ENCODE measurements at places on chromosomes 6 and 20.
A peak's percentile ranks its signal among the peaks of the same experiment; 100 is the strongest.

DNA sequence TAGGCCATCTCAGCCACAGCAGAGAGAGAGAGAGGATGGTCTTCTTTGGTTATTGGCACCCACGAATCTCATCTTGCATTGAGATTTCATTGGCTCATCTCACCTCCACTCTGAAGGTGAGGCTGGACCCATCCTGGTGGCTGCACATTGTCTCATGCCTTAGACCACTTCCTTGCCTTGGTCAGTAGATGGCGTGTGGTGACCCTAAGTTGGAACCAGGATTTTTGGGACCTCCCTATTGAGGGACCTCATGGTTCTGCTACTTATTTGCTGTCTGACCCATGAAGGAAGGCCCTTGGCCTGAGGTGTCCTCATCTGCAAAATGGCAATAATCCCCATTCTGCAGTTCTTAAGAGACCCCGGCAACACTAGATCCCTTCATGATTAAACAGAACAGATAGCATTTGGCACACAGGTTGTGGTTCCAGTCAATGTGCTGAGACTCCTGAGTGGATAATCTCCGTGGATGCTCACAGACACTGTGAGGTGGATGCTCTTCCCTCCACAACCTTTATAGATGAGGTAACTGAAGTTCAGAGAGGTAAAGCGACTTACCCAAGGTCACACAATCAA lies 21.5 kb upstream of the AAR2 start:
- no peak for DNase-seq

GRCh38 chr6:10720265-10720959 lies 2.5 kb upstream of the TMEM14C start:
- peak; percentile 74 for DNase-seq

- no peak for DNase-seq
Measured at GRCh38 chr6:84777888-84778287, 13.5 kb upstream of the TBX18 start.

DNA sequence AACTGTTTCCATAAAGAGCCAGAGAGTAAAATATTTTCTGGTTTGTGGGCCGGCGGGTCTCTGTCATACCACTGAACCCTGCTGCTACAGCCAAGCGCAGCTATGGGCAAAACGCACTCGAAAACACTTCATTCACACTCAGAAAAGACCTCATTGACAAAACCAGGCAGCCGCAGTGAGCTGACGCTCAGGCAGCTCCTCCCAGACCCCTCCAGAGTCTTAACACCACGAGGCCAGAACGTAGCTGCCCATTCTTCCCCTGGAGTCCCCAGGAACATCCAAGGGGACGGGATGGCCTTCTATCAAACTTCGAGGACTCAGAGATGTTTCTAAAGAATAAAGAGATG lies 35.6 kb upstream of the ZBP1 start:
- no peak for DNase-seq

GRCh38 chr6:105781248-105781647 lies 304.9 kb upstream of the PRDM1 start:
- DNase-seq = no peak

DNA sequence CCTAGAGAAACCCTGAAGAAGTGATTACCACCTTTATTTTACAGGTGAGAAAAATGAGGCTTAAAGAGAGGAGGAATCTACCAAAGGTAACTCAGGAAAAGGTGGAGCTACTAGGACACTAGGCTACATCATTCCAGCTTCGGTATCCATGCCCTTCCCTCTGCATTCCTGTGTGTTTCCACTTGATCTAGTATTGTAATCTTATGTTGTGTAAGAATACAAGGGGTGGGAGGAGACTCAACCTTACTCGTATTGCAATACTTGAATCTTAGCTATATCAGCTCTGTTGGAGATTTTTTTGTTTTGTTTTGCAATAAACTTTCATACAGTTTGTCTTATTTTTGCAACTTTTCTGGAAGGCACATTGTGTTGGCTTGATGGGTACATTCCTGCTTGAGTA lies 742.4 kb downstream of the PTPRT start:
- DNase-seq = no peak

DNA sequence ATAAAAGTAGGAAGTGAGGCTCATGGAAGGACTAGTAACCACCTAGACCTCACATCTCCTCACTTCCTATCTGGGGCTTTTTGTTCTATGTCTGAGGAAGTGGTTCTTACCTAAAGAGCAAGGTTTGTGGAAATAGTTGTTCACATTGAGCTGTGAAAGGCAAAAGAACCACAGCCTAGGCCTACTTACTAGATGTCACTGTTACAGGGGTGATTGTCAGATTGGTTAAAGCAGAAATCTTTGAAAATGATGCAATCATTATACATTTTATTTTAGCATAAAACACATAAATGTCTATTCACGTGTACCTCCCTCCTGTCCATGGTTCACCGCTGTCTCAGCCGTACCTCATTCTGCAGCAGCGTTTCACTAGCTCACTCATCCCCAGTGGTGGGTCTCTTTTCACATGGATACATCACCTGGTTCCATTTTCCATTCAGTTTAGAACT lies 268.8 kb downstream of the TMEM242 start:
- DNase-seq = no peak

GRCh38 chr6:116568821-116569755 lies 2.2 kb upstream of the RWDD1 start:
- DNase-seq = no peak

DNA sequence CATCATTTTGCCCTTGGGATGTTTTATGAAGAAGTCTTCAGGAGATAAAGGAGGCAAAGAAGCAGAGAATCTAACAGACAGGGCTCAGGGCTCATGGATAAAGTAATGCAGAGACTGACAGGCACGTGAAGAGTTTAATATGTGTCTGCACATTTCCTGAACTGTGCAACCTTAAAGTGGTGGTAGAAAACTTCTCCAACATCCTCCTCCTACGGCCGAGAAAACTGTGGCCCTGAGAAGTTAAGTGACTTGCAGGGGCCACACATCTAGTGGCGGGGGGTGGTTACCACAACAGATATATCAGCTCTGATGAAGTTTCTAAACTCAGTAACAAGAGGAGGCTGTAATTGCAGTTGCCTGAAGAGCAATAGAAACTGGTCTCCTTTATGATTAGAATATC lies 61.0 kb downstream of the SOBP start:
- no peak for DNase-seq

GRCh38 chr6:148291876-148292275 lies 50.8 kb upstream of the SASH1 start:
- DNase-seq = no peak

DNA sequence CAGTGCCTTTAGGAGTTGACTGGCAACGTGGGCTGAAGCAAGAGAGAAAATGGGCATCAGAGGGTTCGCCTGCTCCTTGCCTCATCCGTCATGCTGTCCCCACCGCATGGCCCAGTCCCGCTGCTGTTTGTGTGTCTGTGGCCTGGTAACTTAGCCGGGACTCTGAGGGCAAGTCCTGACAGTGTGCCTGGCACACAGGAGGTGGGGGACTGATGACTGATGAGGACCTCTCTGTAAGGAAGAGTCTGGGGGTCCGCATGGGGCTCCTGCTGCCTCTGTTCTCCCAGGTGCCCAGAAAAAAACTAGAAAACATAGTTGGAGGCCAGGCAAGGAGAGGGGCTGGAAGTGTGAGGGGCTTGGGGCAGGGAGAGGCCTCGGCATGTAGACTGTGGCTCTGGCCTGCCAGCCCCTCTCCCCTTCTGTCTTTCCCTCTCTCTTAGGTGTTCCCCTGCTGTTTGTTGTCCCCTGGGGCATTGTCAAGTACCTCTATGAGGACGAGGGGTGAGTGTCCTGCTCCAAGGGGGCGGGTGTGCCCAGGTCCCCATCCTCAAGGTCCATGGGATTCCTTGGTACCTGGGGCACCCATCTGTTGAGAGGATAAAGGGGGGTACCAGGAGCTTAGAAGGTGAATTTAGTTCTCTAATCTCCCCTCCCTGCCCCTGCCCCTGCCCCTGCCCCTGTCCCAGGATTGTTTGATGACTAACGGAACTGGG lies 29.5 kb downstream of the GLP1R start:
- DNase-seq = no peak

GRCh38 chr20:50023116-50023805 lies 40.5 kb downstream of the SNAI1 start:
- no peak for DNase-seq

GRCh38 chr6:154347981-154348380 lies 8.6 kb downstream of the IPCEF1 start:
- DNase-seq = no peak

GRCh38 chr20:49319208-49319809 lies 41.5 kb upstream of the ZNFX1 start:
- DNase-seq = no peak

GRCh38 chr20:54026295-54027064 lies 43.9 kb downstream of the BCAS1 start:
- DNase-seq = no peak

DNA sequence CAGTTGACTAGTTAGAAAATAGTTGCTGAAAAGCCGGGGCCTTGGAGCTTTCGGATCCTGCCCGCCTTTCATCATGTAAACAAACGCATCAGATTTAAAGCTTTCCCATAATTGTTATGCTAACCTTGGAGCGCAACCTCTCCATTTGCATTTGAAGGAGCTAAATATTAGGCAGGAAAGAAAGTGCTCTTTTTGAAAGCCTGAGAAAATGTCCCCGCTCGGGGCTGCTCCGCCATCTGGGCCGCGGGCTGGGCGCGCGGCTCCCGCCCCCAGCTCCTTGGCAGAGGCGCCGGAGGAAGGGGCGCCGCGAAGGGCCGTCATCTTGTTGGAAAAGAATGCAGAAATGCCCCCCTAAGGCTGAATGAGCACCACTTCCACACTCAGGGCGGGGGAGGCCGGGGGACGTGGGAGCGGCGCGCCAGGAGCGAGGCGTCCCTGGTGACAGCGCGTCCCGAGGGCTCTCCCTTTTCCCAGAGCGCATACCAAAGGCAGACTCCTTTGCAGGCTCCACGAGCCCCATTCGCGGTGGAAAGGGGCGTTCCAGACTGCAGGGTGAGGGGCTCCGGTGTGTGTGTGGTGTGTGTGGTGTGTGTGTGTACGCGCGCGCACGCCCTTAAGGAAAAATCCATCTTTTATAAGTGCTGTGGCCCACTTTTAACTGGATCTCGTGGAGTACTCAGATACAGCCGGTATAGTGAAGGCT lies 145.6 kb upstream of the ID4 start:
- DNase-seq = peak; percentile 44

DNA sequence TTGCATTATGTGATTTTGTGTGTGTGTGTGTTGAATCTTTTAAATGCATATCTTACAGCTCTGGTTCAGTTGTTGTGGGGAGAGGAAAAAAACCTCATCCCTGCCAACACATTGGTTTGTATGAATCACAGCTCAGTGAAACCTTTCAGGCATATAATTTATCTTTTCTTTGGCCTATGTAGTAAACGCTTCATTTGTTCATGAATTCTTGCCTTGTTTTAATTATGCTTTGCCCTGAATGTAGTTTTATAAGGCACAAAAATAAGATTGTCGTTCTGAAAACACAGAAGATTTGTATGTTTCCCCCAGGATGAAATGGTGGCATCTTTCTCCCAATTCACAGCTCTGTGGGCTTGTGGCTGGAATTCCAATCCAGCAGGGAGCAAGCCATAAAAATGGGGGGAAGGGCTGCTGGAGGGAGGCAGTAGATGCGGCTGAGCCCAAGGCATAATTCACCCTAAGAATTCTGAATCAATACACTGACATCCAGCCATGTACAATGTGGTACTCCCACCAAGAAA lies 45.1 kb downstream of the BCAS1 start:
- no peak for DNase-seq

DNA sequence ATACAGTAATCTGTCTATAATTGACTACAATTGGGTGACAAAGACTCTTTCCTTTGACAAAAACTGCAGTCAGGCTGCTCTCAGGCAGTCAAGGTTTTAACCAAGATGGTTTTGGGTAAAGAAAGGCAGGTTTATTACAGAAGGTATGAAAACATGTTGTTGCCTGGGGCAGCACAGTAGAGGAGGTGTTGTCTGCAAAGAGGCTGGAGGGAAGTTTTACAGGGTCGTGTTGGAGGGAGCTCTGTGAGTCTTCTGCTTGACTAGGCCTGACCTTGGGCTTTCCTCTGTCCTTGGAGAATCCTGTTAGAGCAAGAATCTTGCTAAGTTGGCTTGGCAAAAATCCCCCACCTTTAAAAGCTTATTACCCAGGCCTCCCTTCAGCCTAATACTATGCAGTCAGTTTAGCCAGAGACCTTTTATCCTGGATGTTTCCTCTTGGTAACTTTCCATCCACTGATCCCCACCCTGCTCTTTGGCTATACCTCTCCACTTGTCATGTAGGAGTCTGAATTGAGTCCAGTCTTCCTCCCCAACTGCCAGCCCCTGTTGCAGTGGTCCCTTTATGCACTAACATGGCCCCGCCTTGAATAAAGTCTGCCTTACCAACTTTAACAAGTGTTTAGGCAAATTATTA lies 143.0 kb upstream of the SLC22A16 start:
- no peak for DNase-seq
